ENCODE measurements at places on chromosomes 6 and 20.

- no peak for DNase-seq
Measured at GRCh38 chr6:139778688-139779087, 404.2 kb upstream of the CITED2 start.

DNA sequence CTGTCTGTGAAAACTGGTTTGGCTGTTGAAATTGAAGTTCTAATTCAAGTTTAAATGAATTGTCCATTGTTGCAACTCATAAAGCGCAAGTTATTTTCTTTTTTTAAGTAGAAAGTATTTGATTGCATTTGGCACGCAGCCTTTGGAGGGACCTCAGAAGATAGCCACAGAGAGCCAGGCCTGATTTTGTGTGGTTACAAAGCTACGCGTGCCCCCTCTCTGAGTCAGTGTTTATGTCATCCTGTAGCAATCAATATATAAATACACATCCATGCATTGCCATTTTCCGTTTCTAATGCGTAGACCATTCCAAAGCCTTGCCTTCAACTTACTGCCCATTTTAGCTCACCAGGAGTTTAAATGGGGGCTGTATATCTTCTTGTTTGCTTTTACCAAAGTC lies 173.2 kb downstream of the TMEM242 start:
- DNase-seq = no peak

- no peak for DNase-seq
Measured at GRCh38 chr20:2108987-2109386, 7.4 kb downstream of the STK35 start.

DNA sequence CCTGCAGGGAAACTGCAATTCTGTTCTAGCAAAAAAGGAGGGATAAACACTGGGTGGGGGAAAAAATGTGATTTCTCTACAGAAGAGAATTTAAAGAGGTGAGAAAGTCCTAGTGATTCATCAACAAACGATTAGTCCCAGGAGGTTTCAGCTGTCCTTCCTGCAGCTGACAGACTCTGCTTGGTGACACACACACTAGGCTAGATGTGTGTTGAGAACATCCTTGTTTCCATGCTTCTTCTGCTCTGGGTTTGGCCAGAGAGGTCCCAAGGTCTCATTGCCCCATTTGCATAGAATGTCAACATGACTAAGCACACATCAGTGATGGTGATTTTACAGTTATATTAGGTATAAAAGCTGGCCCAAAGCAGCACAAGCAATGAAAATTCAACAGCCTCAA lies 258.3 kb downstream of the NFATC2 start:
- DNase-seq = no peak

DNA sequence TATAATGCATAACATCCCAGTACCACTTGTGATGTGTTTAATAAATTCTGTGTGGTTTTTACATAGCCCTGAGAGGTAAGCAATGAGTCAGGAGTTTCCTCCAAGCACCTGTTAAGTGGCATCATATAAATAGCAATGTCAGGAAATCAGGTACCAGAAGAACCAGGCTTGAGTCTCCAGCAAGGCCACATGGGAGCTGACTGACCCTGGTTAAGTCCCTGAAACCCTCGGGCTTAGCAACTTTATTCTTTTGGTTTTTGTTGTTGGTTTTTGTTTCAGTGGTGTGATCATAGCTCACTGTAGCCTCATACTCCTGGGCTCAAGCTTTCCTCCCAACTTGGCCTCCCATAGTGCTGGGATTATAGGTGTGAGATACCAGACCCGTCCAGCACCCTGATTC lies 70.0 kb downstream of the PTPRT start:
- no peak for DNase-seq

- peak; percentile 9 for DNase-seq
Measured at GRCh38 chr6:118844915-118845314, 49.0 kb upstream of the ASF1A start.

GRCh38 chr6:31821301-31822035 lies 6.1 kb upstream of the HSPA1B start:
- DNase-seq = peak; percentile 84

GRCh38 chr20:33866398-33867100 lies 55.4 kb downstream of the CHMP4B start:
- DNase-seq = no peak

DNA sequence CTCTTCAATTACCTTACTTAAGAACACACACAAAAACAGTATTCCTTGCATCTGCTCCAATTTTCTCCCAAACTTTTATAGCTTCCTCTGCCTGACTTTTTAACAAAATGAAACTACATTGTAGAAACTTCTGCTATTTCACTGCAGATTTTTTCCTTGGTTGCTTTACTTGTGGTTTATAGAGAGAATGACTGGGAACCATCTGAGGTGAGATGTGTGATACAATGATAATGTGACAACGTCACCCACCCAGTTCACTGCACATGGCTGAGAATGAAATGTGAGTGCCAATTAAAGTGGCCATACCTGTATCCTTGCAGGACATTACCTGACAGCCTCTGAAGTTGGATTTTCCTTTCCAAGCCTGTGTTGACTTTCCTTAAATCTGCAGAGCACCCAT lies 258.4 kb downstream of the CD83 start:
- no peak for DNase-seq

DNA sequence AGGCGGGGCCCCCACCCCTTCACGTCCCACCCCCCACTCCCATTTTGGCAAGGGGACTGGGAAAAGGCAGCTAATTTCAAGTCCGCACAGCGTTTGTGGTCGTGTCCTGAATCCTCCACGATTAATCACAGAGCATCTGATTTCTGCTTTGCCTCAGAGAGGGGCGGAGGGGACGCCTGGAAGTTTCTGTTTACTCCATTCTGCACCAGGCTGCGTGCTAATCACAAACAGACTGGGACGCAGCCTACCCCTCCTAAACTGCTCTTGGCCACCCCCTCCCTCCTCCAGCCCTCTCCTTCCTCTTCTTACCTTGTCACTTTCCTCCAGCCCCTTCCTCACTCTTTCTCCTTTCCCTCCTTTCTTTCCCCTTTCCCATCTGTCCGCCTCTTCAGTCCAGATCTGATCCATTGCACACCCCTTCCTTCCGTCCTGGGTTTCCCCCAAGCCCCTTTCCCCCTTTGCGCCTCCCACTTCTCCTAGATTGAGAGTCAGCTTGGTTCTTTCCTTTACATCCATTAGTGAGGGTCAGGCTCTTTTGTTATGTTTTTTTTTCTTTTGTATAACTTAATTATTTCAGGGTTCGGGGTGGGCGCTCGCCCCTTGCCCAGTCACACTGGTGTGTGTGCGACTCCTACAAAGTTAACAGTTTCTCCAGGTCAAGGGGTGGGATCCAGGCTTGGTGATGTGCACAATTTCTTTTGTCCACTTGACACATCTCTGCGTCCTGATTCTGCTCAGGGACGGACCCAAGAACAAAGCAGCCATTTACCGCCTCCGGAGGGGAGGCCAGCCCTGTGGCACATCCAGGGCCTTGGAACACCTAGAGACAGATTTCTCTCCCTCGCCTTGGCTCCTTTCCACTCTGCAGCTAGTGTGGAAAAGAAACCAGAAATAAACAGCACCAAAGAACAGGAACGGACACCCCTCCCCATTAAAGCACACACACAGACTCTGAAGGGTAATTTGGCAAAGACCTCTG lies 520 bp upstream of the RIPOR3 start:
- DNase-seq = peak; percentile 16

DNA sequence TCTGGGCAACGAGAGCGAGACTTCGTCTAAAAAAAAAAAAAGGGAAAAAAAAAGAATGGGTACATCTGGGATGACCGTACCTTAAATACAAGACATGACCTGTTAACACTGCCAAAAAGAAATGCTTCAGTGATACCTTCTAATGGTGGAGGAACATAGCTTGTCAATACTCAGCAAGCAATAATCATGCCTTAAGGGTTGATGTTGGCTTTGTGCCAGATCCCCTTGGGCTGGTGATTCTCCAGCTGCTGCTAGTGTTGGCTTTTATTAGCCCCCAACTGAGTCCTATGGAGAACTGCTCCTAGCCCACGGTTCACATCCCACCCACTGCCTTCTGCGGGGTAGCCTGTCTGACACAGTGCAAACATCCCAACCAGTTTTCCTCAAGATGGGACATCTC lies 134.9 kb downstream of the PLCB1 start:
- no peak for DNase-seq

DNA sequence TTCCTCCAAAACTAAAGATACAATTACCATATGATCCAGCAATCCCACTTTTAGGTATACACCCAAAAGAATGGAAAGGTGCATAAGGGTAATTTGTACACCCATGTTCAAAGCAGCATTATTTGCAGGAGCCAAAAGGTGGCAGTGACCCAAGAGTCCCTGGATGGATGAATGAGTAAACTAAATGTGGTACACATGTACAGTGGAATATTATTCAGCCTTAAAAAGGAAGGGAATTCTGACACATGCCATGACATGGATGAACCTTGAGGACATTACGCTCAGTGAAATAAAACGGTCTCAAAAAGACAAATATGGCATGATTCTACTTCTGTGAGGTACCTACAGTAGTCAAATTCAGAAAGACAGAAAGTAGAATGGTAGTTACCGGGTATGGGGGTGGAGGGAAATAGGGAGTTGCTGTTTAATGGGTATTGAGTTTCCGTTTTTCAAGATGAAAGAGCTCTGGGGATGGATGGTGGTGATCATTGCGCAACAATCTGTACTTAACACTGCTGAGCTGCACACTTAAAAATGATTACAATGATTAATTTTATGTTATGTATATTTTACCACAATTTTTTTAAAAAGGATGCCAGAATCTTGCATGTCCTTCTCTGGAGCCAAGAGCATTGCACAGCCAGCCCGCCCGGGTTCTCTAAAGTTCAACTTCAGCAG lies 518.9 kb upstream of the JARID2 start:
- DNase-seq = no peak

- DNase-seq = peak; percentile 13
Measured at GRCh38 chr6:10595731-10596664, 74.8 kb downstream of the GCNT2 start.

GRCh38 chr6:101086473-101086872 lies 205.3 kb upstream of the ASCC3 start:
- no peak for DNase-seq

GRCh38 chr6:144231721-144232120 lies 53.4 kb upstream of the UTRN start:
- DNase-seq = no peak

DNA sequence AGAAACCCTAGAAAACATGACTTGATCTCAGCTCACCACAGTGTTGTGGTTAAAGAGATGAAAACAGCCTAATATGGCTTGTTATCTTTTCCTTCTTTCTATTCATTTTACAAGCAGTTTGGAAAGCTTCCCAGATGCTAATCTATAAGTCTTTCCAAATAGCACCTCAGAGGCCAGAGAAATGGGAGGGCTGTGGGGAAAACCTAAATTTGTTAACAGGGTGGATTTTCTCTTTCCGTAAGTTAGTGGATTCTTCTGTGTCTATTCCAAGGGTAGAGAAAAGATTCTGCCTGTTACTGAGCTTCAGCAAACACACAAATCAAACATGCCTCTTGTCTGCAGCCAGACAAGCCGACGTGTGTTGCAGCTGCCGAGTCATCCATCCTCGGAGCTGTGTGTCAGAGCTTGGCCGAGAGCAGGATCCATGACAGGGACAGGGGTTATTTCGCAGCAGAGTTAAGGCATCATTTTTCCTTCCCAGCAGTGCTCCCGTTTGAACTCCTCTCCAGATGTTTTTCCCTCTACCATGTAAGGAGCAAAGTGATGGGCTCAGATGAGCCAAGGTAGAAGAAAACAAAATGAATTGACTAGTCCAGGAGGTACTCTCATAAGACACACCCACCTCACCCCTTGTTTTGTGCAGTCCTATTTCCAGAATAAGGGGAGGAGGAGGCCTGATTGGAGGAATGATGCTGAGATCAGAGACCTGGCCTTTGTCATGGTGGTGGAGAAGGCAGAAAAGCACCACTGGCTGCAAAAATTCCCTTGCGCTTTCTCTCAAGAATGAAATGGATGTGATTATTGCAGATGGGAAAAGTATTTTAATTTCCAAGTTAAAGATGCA lies 560.0 kb downstream of the C6orf118 start:
- peak; percentile 76 for DNase-seq

GRCh38 chr6:52647199-52647598 lies 23.7 kb upstream of the TMEM14A start:
- DNase-seq = no peak

DNA sequence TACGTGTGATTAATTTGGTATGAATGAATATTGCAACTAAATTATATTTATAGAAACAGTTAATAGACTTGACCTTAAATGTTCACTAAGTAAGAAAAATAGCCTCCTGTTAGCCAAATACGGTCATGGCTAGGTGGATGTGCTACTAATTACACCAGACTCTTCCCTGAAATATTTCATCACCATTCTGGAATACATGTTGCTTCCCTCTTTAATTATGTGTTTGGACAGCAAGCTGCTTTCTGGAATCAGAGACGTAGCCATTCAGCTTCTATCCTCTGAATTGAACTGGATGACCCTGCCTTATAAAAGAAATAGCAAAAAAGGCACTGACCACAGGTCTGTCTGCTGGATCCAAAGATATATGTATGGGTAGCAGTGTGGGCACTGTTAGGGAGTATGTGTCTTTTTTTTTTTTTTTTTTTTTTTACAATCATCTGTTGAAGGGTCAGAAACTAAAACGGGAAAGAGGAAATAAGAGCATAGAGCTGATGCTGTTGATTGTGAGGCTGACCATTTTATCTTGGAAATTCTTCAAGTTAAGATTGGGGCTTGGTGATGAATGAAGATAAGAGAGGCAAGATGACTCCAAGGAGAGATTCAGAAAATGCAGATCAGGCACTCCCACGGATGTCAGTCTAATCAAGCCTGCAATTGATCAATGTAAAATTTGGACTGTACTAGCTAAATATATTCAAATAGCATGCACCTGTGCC lies 283.2 kb upstream of the HSF2 start:
- DNase-seq = no peak

DNA sequence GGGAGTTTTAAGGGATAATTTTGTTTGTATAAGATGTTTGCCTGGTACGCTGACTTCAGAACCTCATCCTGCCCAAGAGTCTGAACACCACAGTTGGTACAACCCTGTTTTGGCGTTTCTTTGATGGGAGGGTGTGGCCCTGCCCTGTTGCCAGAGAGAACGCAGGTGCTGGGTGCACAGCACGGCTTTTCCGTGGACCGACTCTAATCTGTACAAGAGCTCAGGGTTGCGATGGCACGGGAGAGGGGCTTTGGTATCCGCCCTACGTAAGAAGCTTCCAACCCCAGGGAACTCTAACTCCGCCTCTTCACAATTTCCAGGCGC lies 1.3 kb downstream of the CYP24A1 start:
- DNase-seq = no peak

GRCh38 chr6:21748343-21749056 lies 154.9 kb downstream of the SOX4 start:
- DNase-seq = peak; percentile 60

DNA sequence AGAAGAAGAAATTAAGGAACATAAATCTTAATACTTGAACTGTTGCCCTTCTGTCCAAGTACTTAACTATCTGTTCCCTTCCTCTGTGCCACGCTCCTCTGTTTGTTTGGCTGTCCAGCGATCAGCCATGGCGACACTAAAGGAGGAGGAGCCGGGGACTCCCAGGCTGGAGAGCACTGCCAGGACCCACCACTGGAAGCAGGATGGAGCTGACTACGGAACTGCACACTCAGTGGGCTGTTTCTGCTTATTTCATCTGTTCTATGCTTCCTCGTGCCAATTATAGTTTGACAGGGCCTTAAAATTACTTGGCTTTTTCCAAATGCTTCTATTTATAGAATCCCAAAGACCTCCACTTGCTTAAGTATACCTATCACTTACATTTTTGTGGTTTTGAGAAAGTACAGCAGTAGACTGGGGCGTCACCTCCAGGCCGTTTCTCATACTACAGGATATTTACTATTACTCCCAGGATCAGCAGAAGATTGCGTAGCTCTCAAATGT lies 17.1 kb downstream of the IRF4 start:
- DNase-seq = peak; percentile 51

GRCh38 chr6:24274441-24275083 lies 83.3 kb downstream of the DCDC2 start:
- DNase-seq = peak; percentile 56

Data from DMS53 (cell line).